CD4-positive, alpha-beta T cell treated with Interleukin-17A for 4 hours (primary cell): ENCODE measurements at places on chromosomes 1 and 21.

GRCh38 chr1:206929524-206929923, 7.8 kb upstream of the FCMR start:
- no peak for DNase-seq

DNA sequence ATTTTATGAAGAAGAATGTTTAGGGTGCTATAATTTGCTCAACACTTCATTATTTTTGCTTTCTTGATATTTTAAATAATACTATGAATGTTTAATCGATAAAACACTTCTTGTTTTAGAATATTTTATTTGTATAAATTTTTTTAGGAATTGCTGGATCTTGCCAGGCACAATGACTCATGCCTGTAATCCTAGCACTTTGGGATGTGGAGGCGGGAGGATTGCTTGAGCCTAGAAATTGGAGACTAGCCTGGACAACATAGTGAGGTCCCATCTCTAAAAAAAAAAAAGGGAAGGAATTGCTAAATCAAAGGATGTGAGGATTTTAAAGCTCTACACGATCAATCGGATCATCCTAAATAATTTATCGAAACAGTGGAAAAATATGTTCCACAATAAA, 17.6 kb downstream of the RNF11 start:
- DNase-seq: no peak

GRCh38 chr1:67839826-67840225, 6.6 kb upstream of the GNG12 start:
- no peak for DNase-seq

DNA sequence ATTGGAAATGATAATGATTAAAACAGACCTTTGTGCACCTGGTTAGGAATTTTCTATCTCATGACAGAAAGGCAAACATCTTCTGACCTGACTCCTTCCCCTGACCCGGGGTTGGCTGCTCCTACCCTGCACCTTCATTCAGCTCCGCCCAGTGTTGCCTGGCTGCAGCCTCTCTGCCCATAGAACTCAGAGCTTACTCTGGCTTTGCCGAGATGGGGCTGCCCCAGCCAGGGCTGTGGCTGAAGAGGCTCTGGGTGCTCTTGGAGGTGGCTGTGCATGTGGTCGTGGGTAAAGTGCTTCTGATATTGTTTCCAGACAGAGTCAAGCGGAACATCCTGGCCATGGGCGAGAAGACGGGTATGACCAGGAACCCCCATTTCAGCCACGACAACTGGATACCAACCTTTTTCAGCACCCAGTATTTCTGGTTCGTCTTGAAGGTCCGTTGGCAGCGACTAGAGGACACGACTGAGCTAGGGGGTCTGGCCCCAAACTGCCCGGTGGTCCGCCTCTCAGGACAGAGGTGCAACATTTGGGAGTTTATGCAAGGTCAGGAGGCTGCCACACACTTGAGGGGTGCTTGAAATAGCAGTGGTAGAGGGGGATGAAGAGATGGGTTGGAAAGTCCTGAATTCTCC, at the start of gene DIO1:
Gene DIO1, plus strand, starts transcription at position 189 of the 638 bp plus-strand sequence. Its CDS starts 24 bp downstream, at position 213.
- no peak for DNase-seq

DNA sequence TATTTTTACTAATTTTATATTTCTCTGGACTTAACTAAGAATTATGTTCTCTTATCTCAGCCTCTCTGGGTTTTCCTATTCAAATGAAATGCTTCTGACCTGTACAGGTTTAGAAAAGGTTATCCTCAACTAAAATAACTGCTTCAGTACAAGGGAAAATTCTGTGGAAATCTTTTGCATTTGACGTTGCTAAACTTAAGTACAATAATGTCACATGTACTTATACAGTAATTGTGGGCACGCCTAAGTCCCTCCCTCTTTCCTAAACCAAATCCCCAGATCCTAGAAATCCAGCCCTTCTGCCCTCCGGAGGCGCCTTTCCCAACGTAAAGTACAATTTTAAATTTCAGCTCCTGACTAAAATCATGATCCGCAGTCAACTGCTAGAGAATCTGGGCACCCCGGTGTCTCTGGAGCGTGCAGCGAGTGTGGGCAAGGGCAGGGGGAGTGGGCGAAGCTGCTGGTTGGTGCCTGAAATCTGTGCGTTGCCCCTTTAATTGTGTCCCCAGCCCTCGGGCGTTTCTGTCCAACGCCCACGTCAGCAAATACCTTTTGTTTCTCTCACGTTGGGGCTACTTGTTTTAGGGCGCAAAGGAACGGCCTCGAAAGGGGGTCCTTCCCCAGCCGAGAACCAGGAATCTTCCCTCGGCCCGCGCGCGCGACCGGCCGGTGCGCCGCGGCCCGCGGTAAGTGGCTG, at the start of gene ZBTB8A:
Gene ZBTB8A, plus strand, starts transcription at position 541 of the 697 bp plus-strand sequence. CDS start 53,505 bp downstream, outside the sequence.
- no peak for DNase-seq

DNA sequence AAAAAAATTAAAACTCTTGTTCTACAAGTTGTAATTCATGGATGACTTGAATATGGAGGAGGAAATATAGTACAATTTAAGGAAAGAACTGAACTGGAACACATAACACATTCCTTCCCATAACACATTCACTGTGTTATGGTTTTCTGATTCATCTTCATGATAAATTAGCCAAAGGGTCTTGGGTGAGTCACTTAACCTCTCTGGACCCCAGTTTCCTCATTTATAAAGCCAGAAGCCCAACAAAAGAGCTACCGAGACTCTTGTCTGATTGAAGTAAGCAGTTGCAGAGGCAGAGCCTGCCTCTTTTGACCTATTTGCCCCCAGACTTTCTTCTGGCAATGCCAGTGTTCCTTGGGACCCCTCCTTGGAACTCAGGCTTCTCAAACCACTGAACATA, 161.9 kb upstream of the KCTD3 start:
- no peak for DNase-seq

DNA sequence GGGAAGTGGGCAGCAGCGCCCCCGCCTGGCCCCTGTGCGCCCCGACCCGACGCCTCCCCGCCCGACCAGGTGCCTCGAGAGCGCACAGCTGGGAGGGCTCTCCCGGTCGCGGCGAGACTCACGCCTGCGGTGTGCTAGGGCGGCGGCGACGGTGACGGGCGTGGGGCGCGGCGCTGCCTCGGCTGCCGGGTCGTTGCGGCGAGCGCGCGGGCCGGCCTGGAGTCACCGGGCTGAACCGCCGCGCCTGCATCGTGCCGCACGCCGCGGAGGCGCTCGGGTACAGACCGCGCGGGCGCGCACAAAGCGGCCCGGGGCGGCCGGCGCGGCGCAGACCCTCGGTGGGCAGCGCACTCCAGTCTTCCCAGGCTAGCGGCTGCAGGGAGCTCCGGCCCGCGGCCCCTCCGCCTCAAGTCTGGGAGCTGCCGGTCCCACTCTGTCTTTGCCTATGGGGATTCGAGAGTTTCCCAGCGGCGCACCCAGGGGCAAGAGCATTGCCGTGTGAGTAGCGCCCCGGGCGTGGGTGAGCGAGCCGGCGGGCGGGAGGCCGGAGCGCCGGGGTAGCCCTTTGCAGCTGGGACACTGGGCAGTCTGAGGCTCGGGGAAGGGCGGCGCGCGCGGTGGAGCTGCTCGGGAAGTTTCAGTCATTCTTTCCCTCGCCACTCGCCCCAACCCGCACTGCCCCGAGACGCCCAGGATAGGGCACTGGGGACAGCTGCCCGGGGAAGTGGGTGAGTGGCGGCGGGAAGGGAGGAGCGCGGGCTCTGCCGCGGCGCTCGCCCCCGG, at the start of gene SLC35F3:
Gene SLC35F3, plus strand, starts transcription at position 44 of the 783 bp plus-strand sequence.
- no peak for DNase-seq

DNA sequence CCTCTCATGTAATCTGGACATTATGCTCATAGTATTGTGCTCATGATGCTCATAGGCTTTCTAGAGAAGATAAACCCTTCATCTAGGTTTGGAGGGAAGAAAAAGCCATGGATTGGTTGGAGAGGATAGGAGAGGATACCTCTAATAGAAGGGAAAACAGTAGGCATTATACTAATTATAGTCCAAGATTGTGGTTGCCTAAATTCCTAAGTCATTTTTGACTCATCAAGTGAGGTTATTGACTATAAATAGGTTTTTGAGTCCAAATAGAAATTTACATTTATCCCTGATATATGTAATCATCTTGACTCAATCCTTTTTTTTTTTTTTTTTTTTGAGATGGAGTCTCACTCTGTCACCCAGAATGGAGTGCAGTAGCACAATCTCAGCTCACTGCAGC, 5.0 kb downstream of the SYT11 start:
- no peak for DNase-seq

DNA sequence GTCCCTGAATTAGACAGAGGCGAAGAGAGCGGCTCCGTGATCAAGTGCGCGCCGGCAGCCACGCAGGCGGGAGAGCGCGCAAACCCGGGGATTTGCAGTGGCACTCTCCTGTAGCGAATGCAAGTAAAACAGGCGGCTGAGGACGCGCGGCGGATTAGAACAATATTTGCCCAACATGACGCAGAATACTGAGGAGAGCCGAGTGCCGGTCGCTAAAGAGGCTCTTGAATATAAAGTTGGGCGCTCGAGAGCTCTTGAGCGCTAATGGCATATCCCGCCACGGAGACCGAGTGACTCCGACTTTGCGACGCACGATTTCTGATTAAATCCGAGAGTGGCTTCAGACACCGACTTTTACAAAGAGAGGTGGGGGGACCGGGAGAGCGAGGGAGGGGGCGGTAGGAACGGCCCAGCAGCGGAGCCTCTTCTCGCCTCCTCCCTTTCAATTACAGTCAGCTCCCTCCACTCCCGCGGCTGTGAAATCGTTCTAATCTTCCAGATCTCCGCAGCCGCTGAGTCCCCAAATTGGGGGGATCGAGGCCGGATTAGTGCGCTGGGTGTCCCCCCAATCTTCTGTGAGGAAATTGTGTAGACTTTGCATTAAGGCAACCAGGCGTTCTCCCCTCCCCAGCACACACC, 2.3 kb downstream of the PAX7 start:
- no peak for DNase-seq

DNA sequence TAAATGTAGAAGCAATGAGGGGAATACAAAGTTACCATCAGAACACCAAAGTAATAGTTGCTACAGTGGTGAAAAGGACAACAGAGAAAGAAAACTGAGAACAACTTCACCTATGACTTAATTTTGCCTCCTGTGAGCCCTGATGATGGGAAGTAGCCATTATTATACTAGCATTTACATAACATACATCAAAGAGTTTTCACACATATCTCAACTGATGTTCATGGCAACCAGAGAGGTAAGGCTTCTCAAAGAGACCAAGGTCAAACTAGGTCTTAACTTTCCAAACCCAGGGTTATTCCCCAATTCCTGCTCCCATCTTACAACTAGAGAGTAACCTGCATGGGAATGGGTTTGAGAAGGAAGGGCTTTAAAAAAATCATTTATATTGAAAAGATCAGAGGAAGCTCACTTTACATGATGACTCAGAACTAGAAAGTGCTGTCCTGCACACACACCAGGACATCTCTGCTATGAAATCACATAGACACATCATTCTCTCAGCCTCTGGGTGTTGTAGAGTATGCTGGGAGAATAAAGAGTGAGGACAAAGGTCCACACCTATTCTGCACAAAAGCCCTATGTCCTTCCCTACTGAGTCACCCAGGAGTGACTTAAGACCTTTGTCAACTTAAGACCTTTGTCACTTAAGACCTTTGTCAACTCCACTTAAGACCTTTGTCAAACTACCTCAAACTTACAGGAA, 179.7 kb downstream of the TNFSF18 start:
- no peak for DNase-seq

DNA sequence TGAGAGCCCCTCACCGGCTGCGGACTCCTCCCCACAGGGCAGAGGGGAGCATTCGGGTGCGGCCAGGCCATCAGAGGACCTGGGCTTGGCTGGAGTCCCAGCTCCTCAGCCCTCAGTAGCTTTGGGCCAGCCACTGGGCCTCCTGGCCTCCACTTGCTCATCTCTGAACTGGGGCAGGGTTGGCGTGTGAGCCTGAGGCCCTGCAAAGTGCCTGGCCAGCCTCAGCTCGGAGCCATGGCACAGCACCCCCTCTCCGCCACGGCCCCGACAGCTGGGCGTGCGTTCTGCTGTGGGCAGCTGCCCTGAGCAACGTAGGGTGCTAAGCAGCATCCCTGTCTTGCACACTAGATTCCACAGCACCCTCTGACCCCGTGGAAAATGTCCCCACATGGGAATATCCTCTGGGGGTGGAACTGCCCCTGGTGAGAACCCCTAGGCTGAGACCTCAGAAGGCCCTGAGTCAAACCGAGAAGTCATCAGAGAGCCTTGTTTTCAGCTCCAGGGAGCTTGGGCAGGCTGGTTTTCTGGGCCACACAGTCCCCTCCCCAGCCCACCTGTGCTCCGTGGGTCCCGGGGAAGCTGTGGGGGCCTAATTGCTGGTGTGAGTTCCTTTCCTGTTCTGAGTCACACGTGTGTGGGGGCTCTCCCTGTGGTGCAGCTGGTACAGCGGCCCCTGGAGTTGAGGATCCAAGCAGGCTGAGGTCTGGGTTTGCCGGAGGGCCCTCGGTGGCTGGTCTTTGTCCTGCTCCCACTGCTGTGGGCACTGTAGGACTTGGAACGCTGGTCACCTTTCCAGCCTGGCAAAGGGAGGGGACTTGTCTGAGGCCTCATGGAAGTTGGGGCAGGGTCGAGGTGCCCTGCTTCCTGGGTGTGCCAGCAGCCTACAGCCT, 24.5 kb downstream of the TP73 start:
- DNase-seq: no peak

DNA sequence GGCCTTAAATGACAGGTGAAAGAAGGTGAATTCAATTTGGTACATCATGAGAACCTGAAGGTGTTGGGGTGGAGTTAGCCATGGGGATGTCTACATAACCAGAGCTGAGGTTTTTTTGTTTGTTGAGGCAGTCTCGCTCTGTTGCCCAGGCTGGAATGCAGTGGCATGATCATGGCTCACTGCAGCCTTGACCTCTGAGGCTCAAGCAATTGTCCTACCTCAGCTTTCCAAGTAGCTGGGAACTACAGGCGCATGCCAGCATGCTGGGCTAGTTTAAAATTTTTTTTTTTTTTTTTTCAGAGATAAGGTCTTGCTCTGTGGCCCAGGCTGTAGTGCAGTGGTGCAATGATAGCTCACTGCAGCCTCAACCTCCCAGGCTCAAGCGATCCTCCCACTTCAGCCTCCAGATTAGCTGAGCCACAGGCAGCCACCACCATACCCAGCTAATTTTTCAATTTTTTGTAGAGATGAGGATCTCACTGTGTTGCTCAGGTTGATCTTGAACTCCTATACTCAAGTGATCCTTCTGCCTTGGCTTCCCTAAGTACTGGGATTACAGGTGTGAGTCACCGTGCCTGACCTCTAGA, 1.9 kb upstream of the MPZ start:
- DNase-seq: no peak

DNA sequence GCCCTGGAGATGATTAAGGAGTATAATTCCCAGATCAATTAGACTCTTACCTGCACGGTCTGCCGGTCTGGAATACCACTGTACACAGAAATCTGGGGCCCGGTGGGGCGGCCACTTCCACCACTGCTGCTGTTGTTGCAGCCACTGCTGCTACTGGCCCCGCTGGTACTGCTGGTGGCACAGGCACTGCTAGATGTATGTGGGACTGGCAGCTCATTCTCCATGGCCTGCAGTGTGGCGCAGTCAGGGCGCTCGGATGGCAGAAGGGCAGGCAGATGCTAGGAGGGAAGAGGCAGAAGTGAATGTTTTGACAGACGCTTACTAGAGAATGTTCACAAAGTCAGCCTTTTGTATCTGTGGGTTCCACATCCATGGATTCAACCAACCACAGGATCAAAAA, 54.4 kb upstream of the A3GALT2 start:
- DNase-seq: no peak

GRCh38 chr1:35640380-35641232, 720 bp downstream of the PSMB2 start:
- no peak for DNase-seq
